Thyroid gland (tissue), 4 donors: ENCODE measurements at places on chromosomes 7 and 10. TPM values are rescaled to one million over a fixed set of nuclear protein-coding genes. Genes with fewer than 3 reads are reported as not detected.

NRG3 gene
- 0.81 TPM for total RNA-seq

FLNC gene
- total RNA-seq, result 10.2 TPM

C10orf95 gene
- total RNA-seq, result 2.0 TPM

CNTNAP2 gene
- 0.33 TPM for total RNA-seq

CDNF gene
- total RNA-seq, result 2.6 TPM

MOGAT3 gene
- not detected for total RNA-seq

TRIM73 gene
- 1.5 TPM for total RNA-seq

OPN1SW gene
- total RNA-seq, result not detected

SAMD9L gene
- 8.5 TPM for total RNA-seq

VSTM2A gene
- not detected for total RNA-seq

SPDYE5 gene
- total RNA-seq, result not detected

LMOD2 gene
- total RNA-seq, result not detected

FOXL3 gene
- not detected for total RNA-seq

SKIDA1 gene
- total RNA-seq, result 9.9 TPM

SP4 gene
- 24.8 TPM for total RNA-seq

TRIM4 gene
- total RNA-seq, result 56.0 TPM

MRLN gene
- not detected for total RNA-seq

GPR146 gene
- total RNA-seq, result 37.9 TPM

SEMA3A gene
- 8.1 TPM for total RNA-seq

TET1 gene
- 11.4 TPM for total RNA-seq

ELMO1 gene
- total RNA-seq, result 401 TPM

CCL24 gene
- not detected for total RNA-seq

PNLIP gene
- not detected for total RNA-seq

RASA4B gene
- total RNA-seq, result 8.1 TPM

FAS gene
- total RNA-seq, result 34.1 TPM

TFEC gene
- total RNA-seq, result 2.5 TPM

APBB1IP gene
- 1.5 TPM for total RNA-seq

TMEM178B gene
- total RNA-seq, result 49.9 TPM

GARIN1A gene
- total RNA-seq, result 1.9 TPM

PDE1C gene
- total RNA-seq, result 7.8 TPM

PIP gene
- not detected for total RNA-seq

ATRNL1 gene
- 6.3 TPM for total RNA-seq

GJD4 gene
- not detected for total RNA-seq

COL17A1 gene
- total RNA-seq, result 10.2 TPM

COL13A1 gene
- 0.22 TPM for total RNA-seq

PRKCQ gene
- 24.2 TPM for total RNA-seq

ZNF789 gene
- total RNA-seq, result 11.0 TPM

OR13A1 gene
- total RNA-seq, result not detected

ERLIN1 gene
- total RNA-seq, result 23.5 TPM

FAM241B gene
- 3.5 TPM for total RNA-seq

SLC18A2 gene
- total RNA-seq, result not detected

OPALIN gene
- not detected for total RNA-seq

ENTPD1 gene
- total RNA-seq, result 7.2 TPM

RBM20 gene
- 1.7 TPM for total RNA-seq

TBC1D12 gene
- total RNA-seq, result 18.3 TPM

SEMA4G gene
- total RNA-seq, result 8.7 TPM

ARHGEF35 gene
- total RNA-seq, result 44.9 TPM

TMEM270 gene
- total RNA-seq, result not detected

AKR1B15 gene
- not detected for total RNA-seq

ADRB1 gene
- total RNA-seq, result 1.0 TPM

DDX21 gene
- 45.0 TPM for total RNA-seq

SPDYE6 gene
- not detected for total RNA-seq

CPXM2 gene
- total RNA-seq, result 6.3 TPM
